ENCODE measurements at places on chromosomes 6 and 20. TPM values are rescaled to one million over a fixed set of nuclear protein-coding genes. Genes with fewer than 3 reads are reported as not detected.
A peak's percentile ranks its signal among the peaks of the same experiment; 100 is the strongest.

DNA sequence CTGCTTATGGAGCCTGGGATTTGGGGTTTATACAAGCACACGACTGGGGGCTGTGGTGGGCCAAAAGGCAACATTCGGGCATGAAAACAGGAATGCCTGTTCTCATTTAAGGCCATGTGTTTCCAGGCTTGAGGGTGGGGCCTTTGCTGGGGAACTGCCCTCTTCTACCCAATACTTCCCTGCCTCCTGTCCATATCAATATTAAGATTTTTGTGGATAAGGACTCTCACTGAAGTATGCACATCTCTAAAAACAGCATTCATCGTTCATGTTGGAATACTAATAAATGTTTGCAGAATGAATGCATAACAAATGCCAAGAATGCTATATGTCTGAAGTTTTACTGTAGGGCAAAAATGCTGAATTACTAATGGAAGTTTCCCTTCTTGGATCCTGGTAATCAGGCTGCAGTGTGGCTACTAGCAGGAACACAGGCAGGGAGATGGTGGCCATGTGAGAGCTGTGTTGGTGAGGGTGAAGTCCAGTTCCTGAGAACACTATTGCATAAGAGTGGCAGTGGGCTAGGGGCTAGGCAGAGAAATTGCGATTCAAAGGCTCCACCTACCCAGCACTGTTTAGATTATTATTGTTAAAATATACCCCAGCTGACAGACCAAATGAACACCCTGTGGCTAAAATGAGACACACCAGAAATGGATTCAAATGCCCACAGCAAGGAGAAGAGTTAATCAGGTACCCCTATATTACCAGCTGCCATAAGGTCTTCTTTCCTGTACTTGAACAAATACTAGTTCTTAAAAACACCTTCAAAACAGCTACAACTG, 644.3 kb downstream of the EPM2A start:
- no peak overlapping the region for H3K27ac ChIP-seq
- no peaks in the 10 kb centered on the region for H3K27me3 ChIP-seq
- no peak for DNase-seq
- no peak overlapping the region for H3K4me3 ChIP-seq
- peaks cover 9% of the 10 kb centered on the region for H3K4me1 ChIP-seq

DNA sequence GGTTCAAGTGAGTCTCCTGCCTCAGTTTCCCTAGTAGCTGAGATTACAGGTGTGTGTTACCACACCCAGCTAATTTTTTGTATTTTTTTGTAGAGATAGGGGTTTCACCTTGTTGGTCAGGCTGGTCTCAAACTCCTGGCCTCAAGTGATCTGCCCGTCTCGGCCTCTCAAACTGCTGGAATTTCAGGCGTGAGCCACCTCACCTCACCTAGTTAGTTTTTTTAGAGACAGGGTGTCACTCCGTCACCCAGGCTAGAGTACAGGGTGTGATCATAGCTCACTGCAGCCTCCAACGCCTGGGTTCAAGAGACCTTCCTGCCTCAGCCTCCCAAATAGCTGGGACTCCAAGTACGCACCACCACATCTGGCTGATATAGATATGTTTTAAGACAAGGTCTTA, 22.9 kb downstream of the SYTL3 start:
- peaks cover 2% of the 10 kb centered on the region for H3K4me1 ChIP-seq
- no peak overlapping the region for H3K4me3 ChIP-seq
- no peak for DNase-seq
- no peaks in the 10 kb centered on the region for H3K36me3 ChIP-seq

DNA sequence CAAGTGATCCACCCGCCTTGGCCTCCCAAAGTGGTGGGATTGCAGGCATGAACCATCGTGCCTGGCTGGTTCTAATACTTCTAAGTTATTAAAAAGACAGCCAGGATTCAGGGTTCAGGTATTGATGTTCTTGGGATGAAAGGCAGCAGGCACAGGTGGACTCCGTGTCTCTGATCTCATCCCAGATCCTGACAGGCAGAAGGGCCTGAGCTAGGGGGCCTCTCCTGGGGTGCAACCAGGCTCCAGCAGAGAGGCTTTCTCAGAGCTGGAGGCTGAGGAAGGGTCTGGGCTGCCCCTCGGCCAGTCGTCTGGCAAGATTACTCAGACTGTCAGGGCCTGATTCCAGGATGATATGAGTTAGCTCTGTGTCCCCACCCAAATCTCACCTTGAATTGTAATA, 106.3 kb downstream of the SCML4 start:
- peaks cover 7% of the 10 kb centered on the region for H3K4me1 ChIP-seq
- H3K27ac ChIP-seq = no peak overlapping the region
- H3K27me3 ChIP-seq = peaks cover 32% of the 10 kb centered on the region
- peak; percentile 40 for DNase-seq

DNA sequence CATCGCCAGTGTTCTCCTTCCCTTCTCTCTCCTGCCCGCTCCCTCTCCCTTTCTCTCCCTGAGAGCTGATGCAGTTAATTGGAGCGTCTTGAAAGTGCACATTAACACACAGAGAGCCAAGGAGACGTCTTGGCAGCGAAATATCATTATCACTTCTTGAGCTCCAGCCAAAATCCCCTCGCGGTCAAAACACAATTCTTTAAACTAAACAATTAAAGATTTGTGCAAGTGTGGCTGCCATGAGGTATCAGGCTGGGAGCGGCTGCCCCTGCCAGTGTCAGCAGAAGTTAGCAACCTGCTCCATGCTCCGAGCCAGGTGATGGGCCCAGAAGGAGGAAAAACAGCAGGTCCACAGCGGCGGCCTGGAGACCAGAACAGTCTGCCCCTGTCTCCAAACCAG, 100.9 kb upstream of the FOXP4 start:
- peaks cover 8% of the 10 kb centered on the region for H3K27me3 ChIP-seq
- H3K4me1 ChIP-seq = peaks cover 27% of the 10 kb centered on the region
- H3K27ac ChIP-seq = no peak overlapping the region
- no peak for DNase-seq
- no peaks in the 10 kb centered on the region for H3K36me3 ChIP-seq

DNA sequence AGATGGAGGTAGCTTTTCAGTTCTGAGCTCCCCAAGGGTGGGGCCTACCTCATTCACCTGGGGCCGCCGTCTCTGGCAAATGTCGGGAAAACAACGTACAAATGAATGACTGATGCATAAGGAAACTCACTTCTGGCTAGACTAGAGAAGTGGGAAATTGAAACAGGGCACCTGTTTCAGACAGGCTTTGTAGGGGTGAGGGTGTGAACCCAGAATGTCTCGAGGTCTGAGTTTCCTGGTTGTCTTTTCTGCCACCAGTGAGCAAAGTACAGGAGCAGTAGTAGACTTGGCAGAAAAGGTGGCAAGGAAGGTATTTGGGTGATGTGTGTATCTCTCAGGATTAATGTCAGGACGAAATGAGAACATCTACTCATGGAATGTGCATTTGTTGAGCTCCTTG, 308.5 kb downstream of the CLIC5 start:
- no peaks in the 10 kb centered on the region for H3K27me3 ChIP-seq
- no peak overlapping the region for H3K27ac ChIP-seq
- peaks cover 34% of the 10 kb centered on the region for H3K4me1 ChIP-seq
- no peaks in the 10 kb centered on the region for H3K36me3 ChIP-seq

DNA sequence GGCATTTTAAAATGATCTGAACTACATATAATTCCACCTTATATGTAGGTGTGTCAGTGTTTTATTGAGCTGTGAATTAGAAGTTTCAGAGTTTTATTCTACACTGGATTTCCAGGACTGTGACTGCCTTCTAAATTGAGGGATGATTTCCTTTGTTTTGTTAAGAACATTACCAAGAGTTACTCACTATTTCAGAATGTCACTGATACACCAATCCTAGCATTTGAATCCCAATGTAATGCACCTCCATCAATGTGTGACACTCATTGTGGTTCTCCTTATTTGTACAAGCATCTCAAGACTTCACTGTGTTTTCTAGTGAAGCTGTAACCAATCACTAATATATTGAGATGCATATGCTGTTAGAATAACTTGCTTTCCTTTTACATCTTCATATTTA, 86.8 kb downstream of the PLCB1 start:
- peak overlapping the region; percentile 58 for H3K27ac ChIP-seq
- no peak overlapping the region for H3K4me3 ChIP-seq
- H3K4me1 ChIP-seq = peaks cover 71% of the 10 kb centered on the region

DNA sequence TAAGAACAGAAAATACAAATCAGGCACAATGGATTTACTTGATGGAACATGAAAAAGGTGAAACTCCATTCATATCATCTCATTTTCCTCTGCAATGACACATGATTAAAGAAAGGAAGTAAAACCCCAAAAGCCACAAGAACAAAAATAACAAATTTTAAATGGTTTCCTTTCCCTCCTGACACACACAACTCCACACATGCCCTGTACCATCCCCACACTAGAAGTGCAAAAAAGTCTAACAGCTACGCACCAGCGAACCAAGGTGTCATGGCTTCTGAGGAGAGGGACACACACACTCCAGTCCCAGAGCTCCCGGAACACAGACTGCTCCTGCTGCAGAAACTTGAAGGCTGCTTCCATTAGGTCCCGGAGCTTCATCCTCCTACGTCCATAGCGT, 25.3 kb downstream of the MDN1 start:
- peaks cover 13% of the 10 kb centered on the region for H3K36me3 ChIP-seq
- no peak overlapping the region for H3K4me3 ChIP-seq
- DNase-seq = no peak
- H3K27ac ChIP-seq = no peak overlapping the region
- H3K4me1 ChIP-seq = peaks cover 9% of the 10 kb centered on the region
- H3K27me3 ChIP-seq = no peaks in the 10 kb centered on the region

- no peak for DNase-seq
- H3K27ac ChIP-seq = no peak overlapping the region
- no peak overlapping the region for H3K4me3 ChIP-seq
- H3K4me1 ChIP-seq = no peaks in the 10 kb centered on the region
Measured at GRCh38 chr6:29490552-29490951, 2.8 kb upstream of the MAS1L start.

DNA sequence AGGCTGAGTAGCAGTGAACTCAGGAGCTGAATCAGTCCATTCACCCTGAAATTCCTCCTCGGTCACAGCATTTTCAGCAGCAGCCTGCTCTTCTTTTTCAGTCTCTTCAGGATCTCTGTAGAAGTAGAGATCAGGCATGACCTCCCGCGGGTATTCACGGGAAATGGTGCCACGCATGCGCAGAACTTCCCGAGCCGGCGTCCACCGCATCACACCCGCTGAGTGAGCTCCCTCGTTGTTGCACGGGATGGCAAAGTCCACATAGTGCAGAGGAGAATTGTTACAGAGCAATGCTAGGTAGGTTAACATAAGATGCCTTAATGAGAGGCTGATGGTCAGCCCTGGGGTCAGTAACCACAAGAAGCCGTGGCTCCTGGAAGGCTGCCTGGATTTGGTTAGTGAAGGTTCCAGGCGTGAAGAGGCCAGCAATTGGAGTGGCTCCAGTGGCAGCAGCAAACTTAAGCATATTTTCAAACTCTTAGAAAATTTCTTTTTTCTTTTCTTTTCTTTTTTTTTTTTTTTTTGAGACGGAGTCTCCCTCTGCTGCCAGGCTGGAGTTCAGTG, 113.5 kb upstream of the HDAC2 start:
- H3K4me1 ChIP-seq = peaks cover 6% of the 10 kb centered on the region
- H3K27ac ChIP-seq = no peak overlapping the region
- no peak for DNase-seq

- no peaks in the 10 kb centered on the region for H3K36me3 ChIP-seq
- H3K4me3 ChIP-seq = no peak overlapping the region
- no peak overlapping the region for H3K27ac ChIP-seq
- H3K4me1 ChIP-seq = peaks cover 2% of the 10 kb centered on the region
- DNase-seq = no peak
- peaks cover 13% of the 10 kb centered on the region for H3K27me3 ChIP-seq
Measured at GRCh38 chr6:145332011-145332410, 403.3 kb downstream of the EPM2A start.

DNA sequence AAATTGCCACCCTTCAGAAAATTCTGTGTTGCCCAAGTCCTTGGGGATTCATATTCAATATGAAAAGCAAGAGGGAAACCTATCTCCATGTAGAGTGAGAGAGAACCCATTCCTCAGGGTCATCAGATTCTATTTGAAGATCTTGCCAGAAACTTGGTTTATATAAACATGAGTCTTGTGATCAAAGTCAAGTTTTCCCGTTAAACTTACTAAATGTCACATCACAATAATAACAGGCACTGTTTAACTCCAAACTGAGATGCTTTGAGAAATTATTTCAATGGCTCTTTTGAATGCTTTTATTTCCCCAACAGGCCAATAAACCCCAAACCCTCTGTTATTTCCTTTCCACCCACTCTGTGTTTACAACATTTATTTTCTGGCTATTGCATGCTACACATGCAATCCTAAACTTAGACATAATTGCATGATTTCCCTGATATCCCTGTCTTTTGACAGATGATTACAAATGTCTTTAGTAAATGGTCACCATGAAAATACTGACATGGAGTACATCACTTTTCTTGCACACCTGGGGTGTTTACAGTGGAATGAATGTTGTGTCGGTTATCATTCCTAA, 31.1 kb upstream of the SSTR4 start:
- H3K4me3 ChIP-seq = no peak overlapping the region
- H3K27ac ChIP-seq = no peak overlapping the region
- peaks cover 1% of the 10 kb centered on the region for H3K36me3 ChIP-seq
- H3K27me3 ChIP-seq = no peaks in the 10 kb centered on the region
- peaks cover 11% of the 10 kb centered on the region for H3K4me1 ChIP-seq
- no peak for DNase-seq

DNA sequence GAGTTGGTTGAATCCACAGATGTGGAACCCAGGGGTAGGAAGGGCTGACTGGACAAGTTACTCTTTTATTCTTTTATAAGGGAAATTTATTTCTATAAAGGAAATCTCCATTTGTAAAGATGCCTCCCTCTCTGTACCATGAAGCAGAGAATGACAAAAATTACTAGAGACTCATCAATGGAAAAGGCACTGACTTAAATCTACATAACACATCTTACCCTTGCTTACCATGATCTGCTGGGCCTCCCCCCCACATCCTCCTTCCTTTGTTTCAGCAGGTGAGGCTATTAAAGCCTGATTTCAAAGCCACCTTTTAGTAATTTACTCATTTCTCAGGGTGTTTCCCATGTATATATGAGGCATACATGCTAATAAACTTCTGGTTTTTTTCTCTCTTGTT, 130.2 kb upstream of the HDDC2 start:
- H3K27ac ChIP-seq = no peak overlapping the region
- no peak for DNase-seq
- no peaks in the 10 kb centered on the region for H3K27me3 ChIP-seq
- no peak overlapping the region for H3K4me3 ChIP-seq
- H3K4me1 ChIP-seq = peaks cover 5% of the 10 kb centered on the region

- H3K4me3 ChIP-seq = no peak overlapping the region
- H3K4me1 ChIP-seq = no peaks in the 10 kb centered on the region
- H3K36me3 ChIP-seq = peaks cover 39% of the 10 kb centered on the region
- no peak for DNase-seq
Measured at GRCh38 chr6:135465903-135466302, 31.6 kb downstream of the AHI1 start.

- H3K4me1 ChIP-seq = peaks cover 5% of the 10 kb centered on the region
- no peak for DNase-seq
- H3K36me3 ChIP-seq = no peaks in the 10 kb centered on the region
- H3K27me3 ChIP-seq = no peaks in the 10 kb centered on the region
- H3K27ac ChIP-seq = no peak overlapping the region
Measured at GRCh38 chr6:119283979-119284545, 65.5 kb downstream of the MAN1A1 start.

GTPBP2 gene
- total RNA-seq = 84.9 TPM

TPMT gene
- total RNA-seq = 5.7 TPM

AGPAT1 gene
- total RNA-seq = 82.6 TPM

DDO gene
- total RNA-seq = not detected

SRC gene
- total RNA-seq = 32.5 TPM

SLC22A2 gene
- total RNA-seq = not detected

PACSIN1 gene
- not detected for total RNA-seq

SEL1L2 gene
- total RNA-seq = not detected
